ENCODE measurements at places on chromosomes 1 and 21.

DNA sequence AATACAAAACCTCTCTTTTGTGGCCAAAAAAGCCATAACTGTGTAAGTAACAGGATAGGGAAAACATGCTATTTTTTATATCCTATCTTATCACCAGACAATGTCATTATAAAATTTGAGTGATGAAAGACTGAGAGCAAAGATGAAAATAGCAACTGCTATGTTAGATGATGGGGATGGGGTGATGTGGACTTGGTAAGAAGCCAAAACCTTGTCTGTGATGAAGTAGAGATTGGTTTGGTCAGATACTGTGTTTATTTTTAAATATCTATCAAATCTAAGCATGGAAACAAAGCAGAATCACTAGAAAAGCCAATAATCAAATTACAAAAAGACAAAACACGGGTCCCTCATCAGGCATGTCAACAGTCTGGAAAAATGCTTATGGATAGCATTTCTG, 631.1 kb upstream of the NR5A2 start:
- no peak for DNase-seq

DNA sequence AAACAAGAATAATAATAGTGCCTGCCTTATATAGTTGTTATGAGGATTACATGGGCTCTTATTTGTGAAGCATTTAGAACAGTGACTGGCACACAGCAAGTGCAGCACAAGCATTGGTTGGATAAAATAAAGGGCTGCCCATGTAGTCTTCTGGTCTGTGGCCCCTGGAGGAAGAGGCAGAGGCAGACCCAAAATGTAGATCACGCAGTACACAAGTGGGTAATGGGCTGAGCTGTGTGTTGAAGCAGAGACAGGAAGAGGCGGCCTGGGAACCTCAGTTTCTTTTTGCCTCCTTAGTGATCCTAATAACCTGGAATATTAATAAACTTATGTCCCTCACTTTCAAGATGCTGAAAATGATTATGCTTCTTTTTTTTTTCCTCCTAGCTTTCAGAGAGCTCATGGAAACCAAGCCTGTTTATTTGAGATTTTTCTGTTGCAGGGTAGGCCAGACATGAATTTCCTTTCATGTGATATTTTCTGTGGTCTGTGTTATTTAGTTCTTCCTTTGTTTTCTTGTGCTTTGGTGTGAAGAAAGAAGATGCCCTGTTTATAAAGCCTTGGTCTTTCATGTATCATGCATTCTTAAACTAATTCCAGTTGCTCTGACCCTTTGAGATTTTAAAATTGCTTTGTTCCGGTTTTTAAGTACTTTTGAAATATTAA, 42.5 kb downstream of the LRRC8D start:
- DNase-seq, result no peak

- DNase-seq, result no peak
Observed at GRCh38 chr21:45305836-45306235, 18.1 kb upstream of the POFUT2 start.

DNA sequence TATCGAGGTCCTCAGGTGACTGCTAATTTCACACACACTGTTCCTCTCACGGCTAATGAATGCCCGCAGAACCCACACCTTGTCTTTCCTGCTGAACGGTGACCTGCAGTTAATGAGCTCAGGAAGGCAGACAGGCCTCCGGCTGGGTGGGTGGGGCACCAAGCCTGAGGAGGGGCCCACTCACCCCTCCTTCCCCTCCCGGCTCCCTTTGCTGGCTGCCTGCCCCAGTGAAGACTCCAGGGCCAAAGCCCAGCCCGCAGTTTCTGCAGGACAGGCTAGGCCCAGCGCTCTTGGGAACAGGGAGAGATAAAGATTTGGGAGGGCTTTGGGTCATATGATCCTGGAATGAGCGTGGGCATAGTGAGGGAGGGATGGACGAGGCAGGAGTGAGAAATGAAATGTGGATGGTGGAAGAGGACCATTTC, 26.4 kb downstream of the FOXO6 start:
- no peak for DNase-seq

DNA sequence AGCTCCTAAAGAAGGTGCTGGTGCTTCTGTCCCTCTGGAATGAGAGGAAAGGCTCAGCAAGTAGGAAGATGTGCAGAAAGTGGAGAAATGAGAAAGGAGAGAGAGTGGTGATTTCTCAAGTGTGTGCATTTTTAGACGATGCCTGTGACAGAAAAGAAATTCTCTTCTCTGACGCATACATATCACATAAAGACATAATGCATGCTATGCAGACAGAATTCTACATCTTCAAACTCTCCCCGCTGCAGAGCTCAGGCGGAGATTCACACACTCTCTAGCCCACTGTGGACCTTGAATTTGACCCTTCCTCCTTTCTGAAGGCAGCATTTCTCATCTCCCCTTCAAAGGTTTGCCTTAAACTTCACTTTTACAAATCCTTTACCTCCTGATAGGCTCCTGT, 52.0 kb upstream of the CAMK1G start:
- DNase-seq, result no peak

DNA sequence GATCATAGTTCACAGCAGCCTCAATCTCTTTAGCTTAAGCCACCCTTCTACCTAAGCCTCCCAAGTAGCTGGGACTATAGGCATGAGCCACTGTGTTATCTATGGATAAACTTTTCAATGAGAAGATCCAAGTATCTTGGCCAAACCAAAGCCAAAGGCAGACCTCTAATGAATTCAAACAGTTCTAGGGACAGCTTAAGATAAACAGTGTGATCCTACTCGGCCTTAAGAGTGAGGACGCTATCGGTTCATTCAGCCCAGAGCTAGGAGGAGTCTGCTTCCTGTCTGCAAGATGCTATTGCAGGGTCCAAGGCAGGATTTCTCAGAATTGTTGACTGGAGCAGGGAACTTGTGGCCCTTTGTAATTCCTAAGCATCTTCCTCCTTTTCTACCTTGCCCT, 368.7 kb downstream of the ST6GALNAC3 start:
- no peak for DNase-seq

GRCh38 chr1:31878058-31878457, 60.1 kb downstream of the PTP4A2 start:
- DNase-seq, result no peak

GRCh38 chr1:49197081-49197480, 420.4 kb upstream of the BEND5 start:
- no peak for DNase-seq

DNA sequence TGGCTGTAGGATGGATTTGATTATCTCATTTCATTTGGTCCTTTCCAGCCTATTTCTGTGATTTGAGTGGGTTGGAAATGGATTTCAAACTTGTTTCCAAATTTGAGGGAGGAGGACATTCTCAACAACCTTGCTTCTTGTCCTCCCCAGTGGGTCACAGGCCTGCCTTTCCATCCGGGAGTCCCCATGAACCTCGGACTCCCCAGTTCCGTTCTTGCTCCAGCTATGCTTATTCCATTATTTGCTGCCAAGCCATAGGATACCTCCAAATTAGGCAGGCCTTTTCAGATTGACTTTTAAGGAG, 97.8 kb downstream of the DUSP10 start:
- no peak for DNase-seq

DNA sequence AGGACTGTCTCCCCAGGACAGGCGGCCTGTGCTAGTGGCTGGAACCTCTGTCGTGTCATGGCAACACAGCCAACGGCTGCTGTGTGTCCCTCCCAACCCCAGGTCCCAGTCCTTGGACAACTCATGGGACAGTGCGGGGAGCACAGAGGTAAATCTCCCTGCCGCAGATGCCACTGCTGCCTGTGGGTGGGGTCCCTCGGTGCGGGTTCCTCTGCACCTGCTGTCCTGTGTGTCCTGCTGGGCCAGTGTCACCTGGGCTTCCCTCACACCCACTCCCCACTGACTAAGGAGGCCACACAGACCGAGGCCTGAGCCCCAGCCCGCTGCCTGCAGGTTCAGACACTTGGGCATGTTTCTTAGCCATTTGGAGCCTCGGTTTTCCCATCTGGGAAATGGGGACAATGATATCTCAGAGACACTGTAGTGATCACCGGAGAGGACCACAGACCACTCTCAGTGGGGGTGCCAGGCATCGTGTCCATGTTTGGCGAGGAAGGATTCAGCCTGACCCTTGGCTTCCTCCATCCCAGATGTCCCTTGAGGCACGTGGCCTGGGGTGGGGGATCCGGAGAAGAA, 96.5 kb downstream of the SIK1 start:
- no peak for DNase-seq

DNA sequence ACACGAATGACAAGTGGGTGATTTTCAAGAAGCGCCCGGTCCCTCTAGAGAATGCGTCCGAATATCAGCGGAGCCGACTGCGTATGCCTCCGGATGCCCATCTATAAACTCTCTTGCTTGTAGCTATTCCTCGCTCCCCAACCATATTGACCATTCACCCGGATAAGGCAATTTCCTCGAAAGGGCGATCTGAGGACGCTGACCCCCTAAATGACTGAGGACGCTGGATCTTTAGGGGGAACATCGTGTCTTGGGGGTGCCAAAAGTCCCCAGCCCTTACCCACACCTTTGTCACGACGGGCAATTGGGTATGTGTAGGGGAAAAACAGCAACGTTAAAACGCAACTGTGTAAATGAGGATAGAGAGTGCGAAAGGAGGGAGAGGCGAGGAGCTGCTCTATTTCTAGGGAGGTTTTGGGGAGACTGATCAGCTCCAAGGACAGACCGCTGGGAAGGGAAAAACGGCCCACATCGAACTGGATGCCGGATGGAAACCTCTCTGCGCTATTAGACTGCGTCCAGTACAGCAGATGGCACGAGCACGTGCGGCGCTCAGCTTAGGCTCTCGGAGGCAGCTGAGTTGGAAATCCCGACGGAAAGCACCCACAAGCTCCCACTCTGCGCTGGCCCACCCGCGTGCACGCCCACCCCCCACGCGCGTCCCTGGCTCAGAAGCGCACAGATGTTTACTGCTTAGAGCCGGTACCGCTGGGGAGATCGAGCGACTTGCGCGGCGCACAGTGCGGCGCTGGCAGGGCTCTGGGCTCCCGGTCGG, 2.9 kb upstream of the PRRX1 start:
- DNase-seq, result no peak

DNA sequence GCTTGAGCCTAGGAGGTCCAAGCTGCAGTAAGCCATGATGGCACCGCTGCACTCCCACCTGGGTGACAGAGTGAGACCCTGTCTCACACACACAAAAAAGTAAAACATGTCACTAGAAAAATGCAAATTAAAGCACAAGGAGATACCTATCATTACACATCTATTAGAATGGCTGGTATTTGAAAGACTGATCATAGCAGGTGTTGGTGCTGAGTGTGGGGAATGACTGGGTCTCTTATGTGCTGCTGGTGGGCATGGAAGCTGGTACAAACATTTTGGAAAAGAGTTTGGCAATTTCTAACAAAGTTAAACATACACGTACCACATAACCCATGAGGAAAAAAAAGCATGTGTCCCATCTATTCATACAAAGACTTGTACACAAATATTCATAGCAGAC, 142.1 kb upstream of the ZBTB40 start:
- no peak for DNase-seq

DNA sequence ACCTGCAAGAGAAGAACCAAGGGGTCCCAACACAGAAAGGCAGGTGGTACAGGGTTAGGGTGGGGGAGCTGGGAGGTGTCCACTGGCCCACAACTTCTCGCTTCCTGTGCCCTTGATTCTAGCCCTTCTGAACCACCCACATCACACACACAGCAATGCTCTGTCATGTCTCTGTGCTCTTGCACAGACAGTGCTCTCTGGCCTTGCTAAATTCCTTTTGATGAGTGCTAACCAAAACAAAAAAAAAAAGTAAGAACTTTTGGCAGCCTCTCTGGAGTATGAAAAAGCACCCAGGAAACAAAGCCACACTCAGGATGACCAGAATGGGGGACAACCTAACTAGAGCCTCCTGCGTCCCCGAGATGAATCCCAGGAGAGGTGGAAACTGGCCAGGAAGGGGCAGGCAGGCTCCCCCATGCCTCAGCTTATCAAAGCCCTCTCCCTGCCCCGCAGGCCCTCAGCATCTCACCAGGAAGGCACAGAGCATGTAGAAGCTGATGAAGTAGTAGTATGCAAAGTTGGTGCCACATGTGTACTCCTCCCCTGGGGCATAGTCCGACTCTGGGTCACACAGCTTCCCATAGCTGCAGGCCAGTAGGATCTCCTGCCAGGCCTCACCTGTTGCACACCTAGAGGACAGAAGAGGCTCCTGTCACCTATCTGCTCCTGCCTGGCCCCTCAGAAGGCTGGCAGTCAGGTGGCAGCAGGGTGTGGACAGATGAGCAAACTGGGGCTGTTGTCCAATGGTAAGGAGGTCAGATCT, 27.2 kb upstream of the KIF21B start:
- DNase-seq, result no peak

- DNase-seq, result no peak
Observed at GRCh38 chr1:110319332-110320167, 19.6 kb upstream of the RBM15 start.
